ENCODE measurements at places on chromosomes 13 and 19. TPM values are rescaled to one million over a fixed set of nuclear protein-coding genes. Genes with fewer than 3 reads are reported as not detected.

DNA sequence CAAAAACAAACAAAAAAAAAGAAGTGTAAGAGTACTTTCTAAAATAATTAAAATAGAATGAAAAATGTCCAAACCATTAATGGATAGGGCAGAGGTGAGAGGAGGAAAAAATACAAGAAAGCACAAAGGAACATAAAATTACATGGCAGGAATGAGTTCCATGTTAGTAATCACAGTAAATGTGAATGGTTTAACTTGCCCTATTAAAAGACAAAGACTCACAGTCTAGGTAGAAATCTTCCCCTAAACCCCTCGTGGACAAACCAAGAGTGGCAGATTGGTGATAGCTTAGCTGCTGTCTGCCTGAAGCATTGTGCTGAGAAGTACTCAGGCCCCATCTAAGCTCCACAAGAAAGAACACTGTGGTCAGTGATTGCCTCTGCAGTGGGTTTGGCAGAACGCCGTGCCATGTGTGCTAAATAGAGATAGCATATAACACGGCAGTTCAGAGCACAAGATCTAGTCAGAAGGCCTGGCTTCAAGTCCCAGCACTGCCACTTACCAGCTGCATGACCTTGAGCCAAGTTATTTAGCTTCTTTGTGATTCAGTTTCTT is 103.5 kb downstream of the DPF1 start:
- DNase-seq: no peak

DNA sequence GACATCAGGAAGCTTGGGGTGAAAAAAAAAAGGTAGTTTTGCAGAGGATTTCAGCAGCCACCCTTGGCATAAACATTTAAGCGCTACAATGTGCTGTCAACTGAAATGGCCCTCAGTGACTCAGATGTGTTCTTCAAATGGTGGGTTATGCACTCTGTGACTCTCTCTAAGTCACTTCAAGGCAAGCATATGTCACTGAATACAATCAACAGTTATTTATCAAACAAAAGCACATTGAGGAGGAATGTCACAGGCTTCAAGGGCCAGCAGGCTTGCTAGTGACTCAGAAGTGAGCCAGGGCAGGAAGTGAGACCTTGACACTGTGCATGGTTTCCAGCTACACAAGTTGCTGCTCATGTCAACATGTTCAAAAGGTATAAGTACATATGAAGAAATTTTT is 523.7 kb upstream of the HTR2A start:
- no peak for DNase-seq

GRCh38 chr13:44050450-44051063 is 170.9 kb downstream of the LACC1 start:
- no peak for DNase-seq

- no peak for DNase-seq
Observed at GRCh38 chr13:102960959-102961358, 105.3 kb downstream of the SLC10A2 start.

- DNase-seq: no peak
Observed at GRCh38 chr19:56253737-56254136, 18.8 kb upstream of the EDDM13 start.

Gene ZNF226
- total RNA-seq: 11.7 TPM

Gene CEACAM7
- 2.5 TPM for total RNA-seq

Gene ANGPTL8
- total RNA-seq: not detected

Gene PGLYRP2
- not detected for total RNA-seq

Measured in pancreas (tissue), 10 donors.